ENCODE measurements at places on chromosomes 16 and 17.

- DNase-seq = no peak
Observed at GRCh38 chr17:31631766-31632165, 227.3 kb downstream of the COPRS start.

DNA sequence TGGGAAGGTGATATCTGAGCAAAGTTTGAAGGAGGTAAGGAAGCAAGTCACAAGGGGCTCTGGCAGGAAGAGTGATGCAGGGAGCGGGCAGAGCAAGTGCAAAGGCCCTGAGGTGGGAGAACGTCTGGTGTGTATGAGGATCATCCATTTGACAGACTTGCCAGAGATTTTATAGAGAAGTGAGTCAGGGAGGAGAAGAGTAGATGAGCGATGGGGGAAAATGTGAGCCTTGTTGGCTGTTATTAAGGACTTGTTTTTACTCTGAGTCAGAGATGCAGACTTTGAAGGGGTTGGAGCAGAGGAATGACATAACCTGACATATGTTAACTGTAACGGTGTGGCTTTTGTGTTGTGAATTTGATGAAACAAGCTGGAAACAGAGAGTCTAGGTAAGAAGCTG, 3.5 kb upstream of the CLEC10A start:
- DNase-seq = no peak

DNA sequence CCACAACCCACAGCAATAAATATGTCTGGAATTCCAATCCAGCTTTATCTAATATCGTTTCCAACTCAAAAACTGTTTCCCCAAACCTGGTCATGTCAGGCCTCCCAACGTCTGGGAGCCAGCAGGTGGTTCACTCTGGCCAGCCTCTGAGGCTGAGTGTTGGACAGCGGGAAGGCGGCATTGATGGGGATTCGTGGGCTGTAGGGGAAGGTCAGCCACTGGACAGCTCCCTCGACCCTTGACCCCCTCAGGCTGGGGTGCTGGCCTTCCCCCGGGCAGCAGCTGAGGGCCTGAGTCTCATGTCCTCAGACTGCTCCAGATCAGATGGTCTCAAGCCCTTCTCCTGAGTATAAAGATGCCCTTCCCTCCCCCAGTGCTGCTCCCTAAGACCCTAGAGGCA, 50.2 kb downstream of the SDK2 start:
- no peak for DNase-seq

- no peak for DNase-seq
Observed at GRCh38 chr16:22739077-22739476, 74.9 kb upstream of the HS3ST2 start.

DNA sequence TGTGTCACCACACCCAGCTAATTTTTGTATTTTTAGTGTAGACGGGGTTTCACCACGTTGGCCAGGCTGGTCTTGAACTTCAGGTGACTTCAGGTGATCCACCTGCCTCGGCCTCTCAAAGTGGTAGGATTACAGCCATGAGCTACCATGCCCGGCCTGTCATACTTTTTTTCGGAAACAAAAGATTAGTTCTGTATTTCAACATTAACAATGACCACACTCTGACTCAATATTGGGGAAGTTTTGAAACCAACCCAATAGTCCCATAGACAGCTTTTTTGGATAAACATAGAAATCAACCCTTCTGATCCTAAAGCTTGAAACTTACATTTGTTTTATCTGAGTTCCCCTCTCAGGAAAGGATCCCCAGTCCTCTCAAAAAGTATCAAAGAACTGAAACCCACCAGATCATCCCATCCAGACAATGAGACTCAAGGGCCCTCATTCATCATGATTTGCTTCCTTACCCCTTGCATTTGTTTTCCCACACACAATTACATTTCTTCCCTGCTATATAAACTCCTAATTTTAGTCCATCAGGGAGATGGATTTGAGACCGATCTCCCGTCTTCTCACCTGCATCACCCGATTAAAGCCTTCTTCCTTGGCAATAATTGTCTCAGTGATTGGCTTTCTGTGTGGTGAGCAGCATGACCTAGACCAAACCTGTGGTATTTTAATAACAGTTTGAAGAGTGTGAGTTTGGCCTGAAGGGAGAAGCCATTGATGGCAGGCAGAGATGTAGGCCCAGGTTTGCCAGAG, 7.2 kb upstream of the AGRP start:
- no peak for DNase-seq

DNA sequence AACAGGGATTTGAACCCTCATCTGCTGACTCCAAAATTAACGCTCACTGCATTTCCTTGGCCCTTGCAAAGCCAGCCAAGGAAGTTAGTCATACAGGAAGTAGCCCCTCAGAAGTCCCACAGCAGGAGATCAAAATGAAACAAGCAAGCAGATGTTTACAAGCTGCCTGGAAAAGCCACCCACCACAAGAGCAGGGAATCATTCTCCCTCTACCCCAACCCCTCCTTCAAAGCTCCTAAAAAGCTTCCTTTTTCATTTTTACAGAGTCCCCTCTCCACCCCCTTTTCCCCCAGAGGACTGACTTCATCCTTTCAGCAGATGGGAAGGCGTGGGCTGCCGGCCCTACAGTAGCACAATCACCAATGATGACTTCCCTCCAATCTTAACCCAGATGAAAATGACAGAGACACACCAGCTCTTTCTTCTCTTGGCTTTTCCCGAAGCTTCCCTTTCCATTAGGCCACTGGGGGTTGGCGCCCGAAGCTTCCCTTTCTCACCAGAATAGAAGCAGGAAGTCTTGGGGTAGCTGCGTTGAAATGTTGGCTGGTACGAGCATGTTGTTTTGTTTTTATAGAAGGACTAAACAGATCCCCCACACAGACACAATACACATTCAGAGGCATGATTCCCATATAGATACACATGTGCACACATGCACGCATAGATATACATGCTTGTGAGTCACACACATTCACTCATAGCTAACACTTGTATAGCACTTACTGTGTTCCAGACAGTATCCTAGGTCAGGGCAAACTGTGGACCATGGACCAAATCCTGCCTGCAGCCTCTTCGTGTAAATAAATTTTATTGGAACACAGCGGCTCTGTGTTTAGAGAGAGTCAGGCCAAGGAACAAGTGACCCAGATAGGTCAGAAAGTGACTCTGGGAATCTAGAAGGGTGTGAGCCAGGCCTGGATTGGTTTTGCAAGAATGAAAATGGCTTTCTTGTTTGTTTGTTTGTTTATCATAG, 17.4 kb downstream of the ITPRIPL2 start:
- DNase-seq = peak; percentile 31

- DNase-seq = peak; percentile 76
Observed at GRCh38 chr17:36533935-36534839, 481 bp downstream of the MYO19 start.

GRCh38 chr17:82880620-82881323, 41.0 kb upstream of the ZNF750 start:
- DNase-seq = no peak

DNA sequence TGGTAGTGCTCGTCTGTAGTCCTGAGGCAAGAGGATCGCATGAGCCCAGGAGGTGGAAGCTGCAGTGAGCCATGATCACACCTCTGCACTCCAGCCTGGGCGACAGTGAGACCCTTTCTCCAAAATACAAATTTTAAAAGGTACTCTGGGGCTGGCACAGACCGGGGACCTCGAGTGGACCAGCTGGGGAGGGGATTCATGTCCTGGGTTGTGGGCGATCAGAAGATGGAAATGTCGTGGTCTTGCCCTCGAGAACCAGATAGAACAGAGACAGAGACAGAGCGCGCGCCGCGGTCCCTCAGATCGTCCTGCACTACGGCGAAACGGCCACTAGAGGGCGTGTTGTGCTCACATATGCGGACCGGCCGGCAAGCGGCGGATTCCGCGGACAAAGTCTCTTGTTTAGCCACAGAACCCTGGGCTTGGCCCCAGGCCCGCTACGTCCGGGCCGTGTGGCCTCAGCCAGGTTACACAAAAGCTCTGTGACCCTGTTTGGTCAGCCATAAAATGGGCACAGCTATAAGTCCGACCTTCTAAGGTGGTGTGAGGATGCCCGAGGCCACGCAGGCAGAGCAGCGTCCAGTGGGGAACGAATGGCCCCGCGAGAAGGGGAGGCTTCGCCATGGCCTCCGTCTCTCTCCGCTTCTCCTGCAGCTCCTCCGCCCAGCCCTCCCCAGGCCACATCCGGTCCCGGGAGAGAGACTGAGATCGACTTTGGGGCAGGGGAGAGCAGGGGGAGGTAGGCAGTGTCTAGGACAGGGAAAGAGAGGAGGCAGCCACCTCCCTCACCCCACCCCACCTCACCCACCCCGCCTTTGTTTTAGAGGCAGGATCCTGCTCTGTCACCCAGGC, 14.6 kb upstream of the SBK1 start:
- DNase-seq = peak; percentile 80

GRCh38 chr16:89407925-89408300, 82.4 kb downstream of the ANKRD11 start:
- DNase-seq = no peak

DNA sequence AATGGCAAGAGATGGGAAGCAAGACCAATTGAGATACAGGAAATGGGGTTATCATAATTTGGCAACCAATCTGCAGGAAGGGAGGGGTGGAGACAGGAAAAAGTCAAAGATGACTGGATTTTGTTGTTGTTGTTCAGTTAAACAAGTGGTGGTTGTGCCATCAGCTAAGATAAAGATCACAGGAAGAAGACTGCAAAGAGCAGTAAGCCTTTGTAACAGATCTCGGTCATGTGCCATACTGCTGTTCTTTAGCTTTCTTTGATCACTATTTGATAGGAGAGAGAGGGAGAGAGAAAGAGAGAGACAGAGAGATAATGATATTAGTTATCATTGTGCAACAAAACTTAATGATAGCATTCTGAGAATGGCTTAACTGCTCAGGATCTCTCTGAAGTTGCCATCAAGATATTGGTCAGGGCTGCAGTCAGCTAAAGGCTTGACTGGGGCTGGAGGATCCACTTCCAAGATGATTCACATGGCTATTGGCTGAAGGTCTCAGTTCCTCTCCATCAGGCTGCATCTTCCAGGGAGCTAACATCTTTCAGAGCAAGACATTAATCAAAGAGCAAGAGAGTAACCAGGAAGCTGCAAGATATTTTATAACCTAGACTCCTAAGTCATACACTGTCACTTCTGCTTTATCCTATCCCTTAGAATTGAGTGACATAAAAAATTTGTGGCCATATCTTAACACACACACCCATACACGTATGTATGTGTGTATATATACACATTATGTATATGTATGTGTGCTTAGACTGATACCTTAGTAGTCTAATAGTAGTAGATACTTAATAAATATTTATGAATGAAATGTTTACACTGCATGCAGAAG, 405.0 kb downstream of the SHISA9 start:
- no peak for DNase-seq

GRCh38 chr17:57747221-57748017, 2.3 kb upstream of the CCDC182 start:
- DNase-seq = peak; percentile 63

DNA sequence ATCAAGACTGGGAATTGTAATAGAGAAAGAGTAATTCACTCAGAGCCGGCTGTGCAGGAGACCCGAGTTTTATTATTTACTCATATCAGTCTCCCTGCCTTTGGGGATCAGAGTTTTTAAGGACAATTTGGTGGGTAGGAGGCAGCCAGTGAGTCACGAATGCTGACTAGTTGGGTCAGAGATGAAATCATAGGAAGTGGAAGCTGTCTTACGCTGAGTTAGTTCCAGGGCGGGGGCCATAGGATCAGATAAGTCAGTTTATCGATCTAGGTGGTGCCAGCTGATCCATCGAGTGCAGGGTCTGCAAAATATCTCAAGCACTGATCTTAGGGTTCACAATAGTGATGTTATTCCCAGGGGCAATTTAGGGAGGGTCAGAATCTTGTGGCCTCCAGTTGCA, 20.2 kb upstream of the GUCY2D start:
- no peak for DNase-seq

GRCh38 chr17:62763891-62764600, 44.1 kb downstream of the MARCHF10 start:
- DNase-seq = no peak

DNA sequence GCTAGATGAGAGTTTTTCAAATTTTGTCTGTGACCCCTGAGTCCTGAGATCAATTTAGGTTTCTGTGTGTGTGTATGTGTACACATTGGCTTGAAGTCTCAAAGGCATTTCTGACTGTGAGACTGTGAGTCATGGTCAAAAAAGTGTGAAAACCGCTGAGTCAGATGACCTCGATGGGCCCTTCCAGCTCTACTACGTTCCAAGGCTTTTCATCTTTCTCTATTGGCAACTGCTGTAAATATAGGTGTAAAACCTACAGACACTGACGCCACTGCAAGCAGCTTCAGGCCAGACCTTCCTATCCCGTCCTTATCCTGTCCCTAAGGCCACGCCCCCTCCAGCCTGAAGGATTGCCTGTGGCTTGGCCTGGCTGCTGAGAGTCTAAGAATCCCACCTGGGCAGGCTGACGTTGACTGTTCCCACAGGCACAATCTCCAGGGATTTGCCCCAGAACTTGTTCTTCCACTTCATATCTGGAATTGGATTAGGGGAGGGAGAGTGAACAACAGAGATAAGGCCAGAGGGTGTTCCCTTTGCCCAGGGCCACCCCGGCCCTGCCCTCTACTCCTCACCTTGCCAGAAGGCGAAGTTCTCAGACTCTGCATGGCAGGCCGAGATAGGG, 11.3 kb downstream of the OSBPL7 start:
- no peak for DNase-seq

GRCh38 chr17:50465171-50465570, 3.5 kb downstream of the CHAD start:
- DNase-seq = no peak

DNA sequence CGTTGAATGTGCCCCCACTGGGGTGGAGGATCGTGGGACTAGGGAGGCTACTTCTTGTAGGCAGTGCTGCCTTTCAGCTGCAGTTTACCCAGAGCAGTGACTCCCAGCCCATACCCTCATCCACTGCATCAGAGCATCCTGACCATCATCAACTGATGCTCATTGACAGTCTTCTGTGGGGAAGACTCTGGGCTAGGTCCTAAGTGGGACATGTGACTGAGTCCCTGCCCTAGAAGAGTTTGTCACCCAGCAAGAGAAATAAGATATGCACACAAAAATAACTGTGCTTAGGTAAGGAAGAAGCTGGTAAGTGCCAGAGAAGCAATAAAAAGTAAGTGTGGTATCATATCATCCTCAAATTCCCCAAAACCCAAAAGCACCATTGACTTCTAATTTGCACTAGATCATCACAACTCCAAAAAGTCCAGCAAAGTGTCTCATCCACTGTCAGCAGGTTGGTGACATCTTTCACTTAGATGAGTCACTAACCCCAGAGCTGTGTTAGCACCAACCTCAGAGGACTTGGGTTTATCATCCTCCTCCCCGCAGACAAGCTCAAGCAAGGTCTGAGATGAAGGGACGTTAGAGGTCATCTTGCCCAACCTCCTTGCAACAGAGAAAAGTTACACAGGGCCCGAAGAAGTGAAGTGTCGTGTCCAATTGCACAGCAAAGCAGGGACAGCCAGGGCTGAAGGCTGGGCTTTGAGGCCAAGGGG, 99.0 kb downstream of the CCDC182 start:
- DNase-seq = no peak

- DNase-seq = no peak
Observed at GRCh38 chr17:60169921-60170817, 20.4 kb downstream of the CA4 start.

- DNase-seq = no peak
Observed at GRCh38 chr17:29216181-29216580, 30.5 kb upstream of the CRYBA1 start.

DNA sequence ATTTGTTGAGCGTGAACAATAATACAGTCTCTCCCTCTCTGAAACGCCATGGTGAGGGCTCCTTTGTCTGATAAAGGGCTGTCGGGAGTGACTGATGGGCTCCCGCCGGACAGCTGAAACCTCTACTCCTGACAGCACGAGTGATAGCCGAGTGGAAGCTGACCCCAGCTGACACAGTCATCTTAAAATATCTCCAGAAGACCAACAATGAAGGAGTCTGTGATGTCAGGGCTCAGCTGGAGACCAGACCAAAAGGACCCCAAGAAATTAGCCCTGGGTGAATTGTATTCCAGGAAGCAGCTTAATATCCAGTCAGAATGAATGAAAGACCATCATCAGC, 22.4 kb downstream of the CCDC182 start:
- no peak for DNase-seq

Data from NCI-H345 (cell line).